Ovary (tissue), 10 donors: ENCODE measurements at places on chromosomes 7 and 10. TPM values are rescaled to one million over a fixed set of nuclear protein-coding genes. Genes with fewer than 3 reads are reported as not detected.

DNA sequence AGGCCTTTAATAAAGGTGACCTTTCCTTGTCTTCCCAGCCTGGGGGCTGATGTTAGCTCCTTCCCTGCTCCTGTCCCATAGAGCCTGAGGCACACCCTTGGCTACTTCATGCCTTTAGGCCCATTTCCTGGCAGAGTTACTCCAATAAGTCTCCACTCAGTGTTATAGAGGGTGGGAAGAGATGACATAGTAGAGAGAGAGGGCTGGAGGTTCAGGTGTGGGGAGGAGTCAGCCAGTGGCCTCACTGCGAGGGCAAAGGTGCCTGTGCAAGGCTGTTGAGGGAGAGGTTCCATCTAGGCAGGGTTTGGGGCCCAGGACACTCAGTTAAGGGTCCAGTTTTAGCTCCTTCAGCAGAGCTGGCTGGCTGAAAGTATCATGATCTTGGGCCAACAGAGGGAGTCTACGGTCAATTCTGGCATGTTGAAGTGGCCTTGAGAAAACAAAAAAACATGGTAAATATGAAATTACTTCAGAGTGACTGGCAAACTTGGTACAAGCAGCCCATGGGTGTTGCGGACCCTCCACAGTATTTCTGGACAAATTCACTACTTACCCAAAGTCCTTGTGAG lies 67.9 kb downstream of the ZNF783 start:
- no peak overlapping the region for H3K27ac ChIP-seq
- no peaks in the 10 kb centered on the region for H3K36me3 ChIP-seq
- no peak for DNase-seq

DNA sequence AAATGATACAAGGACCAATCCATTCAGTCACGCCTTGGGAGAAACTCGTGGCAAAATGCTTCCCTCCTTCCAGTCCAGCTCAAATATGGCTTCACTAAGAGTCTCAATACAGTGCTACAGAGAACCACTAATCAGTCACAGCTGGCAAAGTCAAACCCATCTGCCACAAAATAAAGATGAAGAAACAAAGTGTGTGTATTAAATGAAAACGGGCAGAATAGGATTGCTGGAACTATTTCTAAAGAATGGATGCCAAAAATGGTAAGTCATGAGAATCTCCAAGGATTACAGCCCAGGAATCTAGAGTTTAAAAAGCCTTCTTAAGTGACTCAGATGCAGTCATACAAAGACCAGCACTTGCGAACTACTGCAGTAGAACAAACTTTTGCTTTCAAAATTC lies 61.9 kb downstream of the CACUL1 start:
- DNase-seq, result no peak
- no peaks in the 10 kb centered on the region for H3K27me3 ChIP-seq
- no peaks in the 10 kb centered on the region for H3K36me3 ChIP-seq
- no peak overlapping the region for H3K27ac ChIP-seq

- H3K4me3 ChIP-seq, result no peak overlapping the region
- no peaks in the 10 kb centered on the region for H3K36me3 ChIP-seq
- H3K27ac ChIP-seq, result no peak overlapping the region
- no peak for DNase-seq
Measured at GRCh38 chr10:28545967-28546644, 13.2 kb downstream of the WAC start.

- no peaks in the 10 kb centered on the region for H3K27me3 ChIP-seq
- no peaks in the 10 kb centered on the region for H3K36me3 ChIP-seq
- no peak overlapping the region for H3K4me3 ChIP-seq
Measured at GRCh38 chr10:112984756-112985155, 34.7 kb downstream of the TCF7L2 start.

DNA sequence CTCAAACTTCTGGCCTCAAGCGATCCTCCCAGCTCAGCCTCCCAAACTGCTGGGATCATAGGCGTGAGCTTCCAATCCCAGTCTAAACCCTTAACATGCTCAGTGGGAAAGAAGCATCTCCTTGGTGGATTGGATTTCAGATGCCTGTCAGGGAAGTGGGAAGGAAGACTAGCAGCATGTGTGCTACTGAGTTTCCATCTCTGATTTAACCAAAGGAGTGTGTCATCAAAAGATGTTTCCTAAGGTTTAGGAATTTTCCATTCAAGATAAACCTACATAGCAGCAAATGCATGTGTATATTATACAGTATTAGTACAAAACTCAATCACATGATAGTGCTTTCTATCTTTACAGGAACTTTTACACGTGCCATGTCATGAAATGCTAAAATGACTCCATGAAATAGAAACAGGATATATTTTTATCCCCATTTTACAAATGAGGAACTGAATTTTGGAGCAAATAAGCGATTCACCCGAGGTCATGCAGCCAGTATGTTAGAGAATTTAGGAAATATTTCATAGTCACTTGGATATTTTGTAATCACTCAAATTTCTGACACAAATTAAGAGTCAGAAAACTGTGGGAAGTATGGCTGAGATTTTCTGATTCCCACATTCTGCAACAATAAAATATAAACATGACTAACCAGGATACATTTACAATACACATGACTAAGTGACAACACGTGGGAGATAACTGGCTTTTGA lies 11.4 kb upstream of the TMEM26 start:
- no peak overlapping the region for H3K4me3 ChIP-seq
- no peaks in the 10 kb centered on the region for H3K36me3 ChIP-seq
- H3K27me3 ChIP-seq, result no peaks in the 10 kb centered on the region

GRCh38 chr7:46291601-46292150 lies 370.6 kb upstream of the IGFBP3 start:
- no peak for DNase-seq
- no peaks in the 10 kb centered on the region for H3K27me3 ChIP-seq
- no peaks in the 10 kb centered on the region for H3K36me3 ChIP-seq
- H3K4me3 ChIP-seq, result no peak overlapping the region
- H3K4me1 ChIP-seq, result peaks cover 2% of the 10 kb centered on the region

DNA sequence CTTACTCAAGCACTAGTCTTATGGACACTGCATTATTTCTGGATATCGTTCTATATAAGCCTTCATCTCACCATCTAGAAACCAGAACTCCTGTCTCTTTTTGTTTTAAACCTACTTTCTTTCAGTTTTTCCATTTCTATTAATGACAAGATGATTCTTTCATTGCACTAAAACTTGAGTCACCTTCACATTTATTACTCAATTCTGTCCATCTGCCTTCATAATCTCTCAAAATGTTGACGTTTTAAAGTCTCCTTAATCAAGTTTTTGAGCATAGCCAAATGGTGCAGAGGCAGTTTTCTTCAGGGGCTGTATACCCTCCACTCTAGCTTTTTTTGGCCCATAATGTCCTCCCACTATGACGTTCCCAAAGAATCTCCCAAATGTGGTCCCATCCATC lies 17.6 kb downstream of the STAM start:
- no peaks in the 10 kb centered on the region for H3K36me3 ChIP-seq
- DNase-seq, result no peak
- no peaks in the 10 kb centered on the region for H3K27me3 ChIP-seq
- peaks cover 2% of the 10 kb centered on the region for H3K4me1 ChIP-seq
- H3K4me3 ChIP-seq, result no peak overlapping the region

DNA sequence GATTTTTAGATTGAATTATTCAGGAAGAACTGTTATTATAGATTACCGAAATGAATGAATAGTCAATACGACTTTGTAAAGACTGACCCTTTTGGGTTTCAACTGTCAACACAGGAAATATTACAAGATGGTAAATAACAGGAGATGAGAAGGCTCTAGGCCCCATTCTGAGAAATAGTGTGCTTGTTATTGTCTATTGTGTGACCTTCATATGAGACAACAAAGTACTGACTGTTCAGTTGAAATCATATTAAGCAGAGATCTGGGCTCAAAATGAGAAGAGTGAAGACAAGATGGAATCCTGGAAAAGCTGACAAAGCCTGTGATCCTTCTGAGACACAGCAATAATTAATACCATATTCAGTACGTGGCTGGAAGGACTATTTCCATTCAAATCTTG lies 503.8 kb downstream of the INHBA start:
- DNase-seq, result no peak
- no peak overlapping the region for H3K4me3 ChIP-seq
- no peak overlapping the region for H3K27ac ChIP-seq
- no peaks in the 10 kb centered on the region for H3K36me3 ChIP-seq
- no peaks in the 10 kb centered on the region for H3K4me1 ChIP-seq

GRCh38 chr10:71706216-71707121 lies 13.1 kb downstream of the C10orf105 start:
- no peaks in the 10 kb centered on the region for H3K4me1 ChIP-seq
- H3K36me3 ChIP-seq, result no peaks in the 10 kb centered on the region
- no peak overlapping the region for H3K27ac ChIP-seq
- no peak overlapping the region for H3K4me3 ChIP-seq

DNA sequence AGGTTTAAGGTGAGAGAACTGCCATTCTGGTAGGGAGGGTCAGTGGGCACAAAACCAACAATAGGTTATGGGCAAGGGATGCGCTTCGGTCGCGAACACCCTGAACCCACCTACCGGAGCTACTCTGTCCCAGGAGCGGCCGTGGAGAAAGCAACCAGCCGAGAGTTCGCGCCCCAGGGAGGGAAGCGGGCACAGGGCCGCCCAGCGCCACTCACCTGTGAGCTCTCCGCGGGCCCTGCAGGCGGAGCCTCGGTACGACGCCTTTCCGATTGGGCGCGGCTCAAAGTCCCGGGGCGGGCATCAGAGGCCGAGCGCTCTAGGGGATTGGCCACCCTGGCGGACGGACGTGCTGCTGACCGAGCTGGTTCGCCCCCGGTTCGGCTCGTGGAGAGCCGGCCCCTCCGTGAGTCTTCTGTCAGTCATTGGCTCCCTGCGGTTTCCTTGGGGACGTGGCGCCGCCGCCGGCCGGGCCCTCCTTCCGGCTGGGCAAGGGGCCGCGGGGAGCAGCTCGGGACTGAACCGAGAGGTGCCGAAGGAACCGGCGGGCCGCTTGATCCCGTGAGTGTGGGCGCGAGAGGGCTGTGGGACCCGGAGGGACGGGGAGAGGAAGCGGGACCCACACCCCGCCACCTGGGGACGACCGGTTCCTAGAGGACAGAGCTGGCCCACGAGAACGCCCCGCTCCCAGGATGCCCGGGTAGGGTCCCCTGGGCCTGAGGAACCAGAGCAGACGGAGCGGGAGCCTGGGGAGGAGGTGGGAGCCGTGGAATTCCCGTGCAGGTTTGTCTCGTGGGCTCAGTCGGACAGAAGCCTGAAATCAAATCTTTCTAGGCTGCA lies at the start of gene ENTPD7:
TSS of gene ENTPD7 (plus strand) at position 479 of the 837 bp plus-strand sequence. CDS start 448 bp downstream, outside the sequence.
- H3K27me3 ChIP-seq, result no peaks in the 10 kb centered on the region
- peak; percentile 90 for DNase-seq
- H3K27ac ChIP-seq, result no peak within 1 kb of the TSS
- peak within 1 kb of the TSS; percentile 83 for H3K4me3 ChIP-seq
- peaks cover 6% of the 10 kb centered on the region for H3K4me1 ChIP-seq

DNA sequence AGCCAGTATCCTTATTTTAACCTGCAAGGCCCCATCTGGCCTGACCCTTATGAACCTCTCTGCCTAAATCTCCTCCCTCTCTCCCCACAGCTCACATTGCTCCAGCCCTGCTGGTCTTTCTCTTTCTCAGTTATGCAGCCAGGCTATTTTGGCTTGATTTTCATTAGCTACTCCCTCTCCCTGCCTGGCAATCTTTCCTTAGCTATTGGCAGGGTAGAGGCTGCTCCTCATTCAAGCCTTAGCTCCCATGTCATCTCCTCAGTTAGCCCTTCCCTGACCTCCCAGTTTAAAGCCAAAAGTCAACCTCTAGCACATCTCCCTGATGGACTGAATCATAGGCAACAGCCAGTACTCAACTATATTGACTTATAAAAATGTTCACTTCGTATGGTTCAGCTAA lies 214.4 kb upstream of the CELF2 start:
- H3K4me3 ChIP-seq, result no peak overlapping the region
- H3K4me1 ChIP-seq, result peaks cover 11% of the 10 kb centered on the region
- no peak overlapping the region for H3K27ac ChIP-seq
- no peak for DNase-seq
- no peaks in the 10 kb centered on the region for H3K36me3 ChIP-seq
- H3K27me3 ChIP-seq, result no peaks in the 10 kb centered on the region

- DNase-seq, result no peak
- peaks cover 3% of the 10 kb centered on the region for H3K4me1 ChIP-seq
- H3K27ac ChIP-seq, result no peak overlapping the region
- no peak overlapping the region for H3K4me3 ChIP-seq
- no peaks in the 10 kb centered on the region for H3K27me3 ChIP-seq
Measured at GRCh38 chr10:95476469-95477174, 84.5 kb downstream of the SORBS1 start.

DNA sequence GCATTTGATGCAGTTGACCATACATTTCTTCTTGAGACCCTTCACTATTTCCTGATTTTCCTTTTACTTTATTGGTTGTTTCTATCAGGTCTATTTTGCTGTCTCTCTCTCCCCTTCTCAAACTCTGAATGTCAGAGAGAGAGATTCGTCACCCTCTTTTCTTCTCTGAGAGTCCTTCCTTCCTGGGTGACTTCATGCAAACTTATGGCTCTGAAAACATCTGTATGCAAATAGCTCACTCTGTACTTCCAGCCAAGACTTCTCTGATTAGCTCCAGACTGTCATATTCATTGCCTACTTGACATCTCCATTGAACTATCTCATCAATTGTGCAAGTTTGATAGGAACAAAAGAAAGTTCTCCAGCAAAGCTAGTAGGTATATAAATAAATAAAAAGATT lies 191.7 kb upstream of the KLF6 start:
- no peak overlapping the region for H3K27ac ChIP-seq
- no peaks in the 10 kb centered on the region for H3K27me3 ChIP-seq
- H3K4me1 ChIP-seq, result no peaks in the 10 kb centered on the region
- H3K36me3 ChIP-seq, result no peaks in the 10 kb centered on the region
- DNase-seq, result no peak
- H3K4me3 ChIP-seq, result no peak overlapping the region

DNA sequence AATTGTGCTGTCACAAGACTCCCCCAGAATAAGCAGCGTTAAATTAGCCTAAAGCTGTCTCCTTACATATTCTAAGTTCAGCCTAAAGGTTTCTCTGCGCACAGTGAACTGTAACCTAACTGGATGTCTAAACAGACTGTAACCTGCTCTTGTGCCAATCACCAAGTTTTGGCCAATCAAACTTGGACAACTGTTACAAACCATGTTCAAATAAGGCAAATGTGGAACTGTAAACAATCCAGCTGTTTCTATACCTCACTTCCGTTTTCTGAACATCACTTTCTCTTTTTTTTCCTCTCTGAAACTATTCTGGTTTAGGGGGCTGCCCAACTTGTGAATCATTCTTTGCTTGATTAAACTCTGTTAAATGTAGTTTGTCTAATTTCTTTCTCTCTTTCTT lies 252.2 kb upstream of the HABP2 start:
- no peaks in the 10 kb centered on the region for H3K36me3 ChIP-seq
- no peak overlapping the region for H3K27ac ChIP-seq
- H3K27me3 ChIP-seq, result no peaks in the 10 kb centered on the region

- no peak overlapping the region for H3K27ac ChIP-seq
- no peaks in the 10 kb centered on the region for H3K36me3 ChIP-seq
- peaks cover 5% of the 10 kb centered on the region for H3K4me1 ChIP-seq
- no peak overlapping the region for H3K4me3 ChIP-seq
- DNase-seq, result no peak
- H3K27me3 ChIP-seq, result no peaks in the 10 kb centered on the region
Measured at GRCh38 chr7:30899630-30900029, 12.0 kb upstream of the AQP1 start.

Gene CEP41
- 15.3 TPM for polyA plus RNA-seq

Gene WIPF3
- polyA plus RNA-seq, result 59.9 TPM

Gene GIMAP4
- polyA plus RNA-seq, result 59.3 TPM

Gene TMEM225B
- polyA plus RNA-seq, result 0.84 TPM

Gene C10orf62
- polyA plus RNA-seq, result not detected

Gene PNLIPRP2
- polyA plus RNA-seq, result not detected

Gene PSD
- polyA plus RNA-seq, result 12.4 TPM

Gene EPDR1
- polyA plus RNA-seq, result 26.8 TPM
